Activated T-cell treated with anti-CD3 and anti-CD28 coated beads, Interleukin-2, amount 50 U/mL, for 72 hours (primary cell): ENCODE measurements at places on chromosomes 3 and 15. TPM values are rescaled to one million over a fixed set of nuclear protein-coding genes. Genes with fewer than 3 reads are reported as not detected.

CHST2 gene
- 5.6 TPM for total RNA-seq

GRIP2 gene
- total RNA-seq = 0.07 TPM

LMCD1 gene
- total RNA-seq = 2.2 TPM

SUSD5 gene
- not detected for total RNA-seq

LTF gene
- not detected for total RNA-seq

C3orf70 gene
- 0.05 TPM for total RNA-seq

ACKR2 gene
- total RNA-seq = 1.1 TPM

ST3GAL6 gene
- total RNA-seq = 0.07 TPM

SAMD7 gene
- not detected for total RNA-seq

IP6K1 gene
- 37.4 TPM for total RNA-seq

SH2D7 gene
- not detected for total RNA-seq

CPEB1 gene
- 0.48 TPM for total RNA-seq

TLR9 gene
- total RNA-seq = 2.3 TPM

INKA1 gene
- total RNA-seq = 1.5 TPM

SPATA16 gene
- not detected for total RNA-seq

B3GALNT1 gene
- 1.9 TPM for total RNA-seq

ZIC4 gene
- not detected for total RNA-seq

TRPM1 gene
- total RNA-seq = not detected

SLC22A14 gene
- 0.14 TPM for total RNA-seq

TMCO5A gene
- not detected for total RNA-seq
